Cortex of kidney (tissue), 1 donor: ENCODE measurements at places on chromosomes 12 and 14.

- no peak for DNase-seq
These were observed 125.3 kb upstream of the HIF1A start for GRCh38 chr14:61569812-61570548.

GRCh38 chr14:101962503-101962874, 1.9 kb upstream of the DYNC1H1 start:
- no peak for DNase-seq

DNA sequence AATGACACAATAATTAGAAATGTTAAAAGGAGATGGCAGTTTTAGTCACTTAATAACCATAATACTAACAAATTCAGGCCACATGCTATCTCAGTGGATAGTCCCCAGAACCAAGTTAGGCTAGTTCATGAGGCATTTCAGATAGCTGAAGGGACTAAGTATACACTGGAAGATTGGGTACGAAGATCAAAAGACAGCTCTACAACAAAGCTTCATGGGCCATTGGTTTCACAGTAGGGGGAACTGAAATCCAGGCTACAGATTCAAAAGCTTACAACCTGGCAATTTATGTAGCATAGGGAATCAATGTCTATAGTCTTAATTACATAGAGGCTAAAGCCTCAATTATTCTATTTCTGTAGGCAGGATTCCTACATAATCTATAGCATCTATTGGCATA, 343.0 kb downstream of the RGS6 start:
- no peak for DNase-seq

GRCh38 chr14:105273062-105273461, 24.7 kb downstream of the BTBD6 start:
- no peak for DNase-seq

- DNase-seq, result no peak
These were observed 8.6 kb downstream of the SLC25A29 start for GRCh38 chr14:100297320-100298300.

DNA sequence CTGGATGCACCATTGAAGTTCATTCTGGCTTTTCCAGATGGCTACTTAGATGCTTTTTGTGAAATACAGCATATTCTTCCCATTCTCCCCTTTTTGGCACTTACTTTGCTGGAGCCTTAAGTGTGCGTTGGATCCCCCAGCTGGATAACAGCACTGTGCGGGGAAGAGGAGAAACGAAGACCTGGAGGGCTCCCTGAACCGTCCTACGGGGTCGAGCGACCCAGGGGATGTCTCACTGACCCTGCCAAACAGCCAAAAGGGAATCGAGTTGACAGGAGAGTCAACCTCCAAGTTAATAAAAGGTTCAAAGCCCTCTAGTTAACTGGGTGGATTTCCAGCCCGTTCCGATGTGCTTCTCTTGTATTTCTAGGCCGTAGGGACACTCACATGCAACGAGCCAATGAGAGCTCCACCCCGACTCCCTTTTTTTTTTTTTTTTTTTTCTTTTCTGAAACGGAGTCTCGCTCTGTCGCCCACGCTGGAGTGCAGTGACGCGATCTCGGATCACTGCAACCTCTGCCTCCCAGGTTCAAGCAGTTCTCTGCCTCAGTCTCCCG, 1.0 kb upstream of the CAMKK2 start:
- no peak for DNase-seq

GRCh38 chr12:9940375-9940774, 8.2 kb upstream of the CLEC2A start:
- DNase-seq, result no peak

GRCh38 chr14:52325126-52325525, 11.0 kb downstream of the PTGER2 start:
- no peak for DNase-seq

DNA sequence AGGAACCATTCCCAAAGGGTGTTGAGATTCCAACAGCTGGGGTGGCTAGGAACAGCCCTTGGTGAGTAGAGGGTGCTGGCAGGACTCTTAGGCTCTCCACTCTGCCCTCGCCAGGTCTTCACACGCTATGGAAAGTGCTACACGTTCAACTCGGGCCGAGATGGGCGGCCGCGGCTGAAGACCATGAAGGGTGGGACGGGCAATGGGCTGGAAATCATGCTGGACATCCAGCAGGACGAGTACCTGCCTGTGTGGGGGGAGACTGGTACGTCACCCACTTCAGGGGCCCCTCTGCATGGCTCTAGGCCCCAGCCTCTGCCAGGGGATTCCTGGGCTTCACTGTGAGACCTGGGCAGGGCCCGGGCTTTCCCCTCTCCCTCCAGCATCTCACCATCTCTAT, 8.0 kb upstream of the SMARCD1 start:
- DNase-seq, result no peak
